Natural killer cell treated with Interleukin-12 subunit alpha and Interleukin-12 subunit beta and Interleukin-15 and Interleukin-18, amount 100 ng/mL, for 72 hours (primary cell): ENCODE measurements at places on chromosomes 12 and 14. TPM values are rescaled to one million over a fixed set of nuclear protein-coding genes. Genes with fewer than 3 reads are reported as not detected.

The STYK1 gene
- 10.7 TPM for total RNA-seq

The NEMP1 gene
- 34.1 TPM for total RNA-seq

The EIF2S3B gene
- 0.45 TPM for total RNA-seq

The NTS gene
- total RNA-seq = not detected

The NANOG gene
- total RNA-seq = not detected

The CLEC9A gene
- total RNA-seq = not detected

The EEF1AKMT3 gene
- total RNA-seq = 2.0 TPM

The RNF212B gene
- total RNA-seq = not detected

The NFKBIA gene
- total RNA-seq = 1,804 TPM

The GPHN gene
- 20.1 TPM for total RNA-seq

The VEZT gene
- total RNA-seq = 33.4 TPM

The CCDC88C gene
- 175 TPM for total RNA-seq

The RAB5B gene
- 39.2 TPM for total RNA-seq

The FAM90A1 gene
- 0.36 TPM for total RNA-seq

The ITGA5 gene
- 32.1 TPM for total RNA-seq

The CFAP251 gene
- total RNA-seq = 2.0 TPM

The C12orf42 gene
- total RNA-seq = not detected

The PLCZ1 gene
- total RNA-seq = not detected

The NRIP2 gene
- not detected for total RNA-seq

The GNPNAT1 gene
- total RNA-seq = 31.4 TPM

The SIVA1 gene
- 157 TPM for total RNA-seq

The ANKRD33 gene
- total RNA-seq = not detected

The CLEC14A gene
- total RNA-seq = not detected
